ENCODE measurements at places on chromosomes 7 and 10. TPM values are rescaled to one million over a fixed set of nuclear protein-coding genes. Genes with fewer than 3 reads are reported as not detected.

DNA sequence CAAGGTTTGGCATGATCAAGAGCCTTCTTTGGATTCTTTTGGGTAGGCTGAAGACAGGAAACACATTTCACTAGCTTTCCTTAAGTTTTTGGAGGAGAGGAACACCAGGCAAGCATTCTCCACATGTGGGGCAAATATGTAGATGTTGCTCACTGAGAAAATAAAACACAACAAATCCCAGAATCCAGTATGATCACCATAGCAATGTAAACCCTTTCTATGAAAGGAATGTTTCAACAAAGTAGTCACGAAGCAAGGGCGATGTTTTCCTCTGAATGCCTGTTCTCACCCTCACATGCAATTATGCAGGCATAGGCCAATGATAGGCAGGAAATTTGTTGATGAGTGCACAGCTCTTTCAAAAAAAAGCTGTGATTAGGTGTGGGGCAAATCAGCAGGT, 20.5 kb upstream of the CEP41 start:
- H3K27me3 ChIP-seq: no peaks in the 10 kb centered on the region
- no peak overlapping the region for H3K27ac ChIP-seq
- no peaks in the 10 kb centered on the region for H3K36me3 ChIP-seq
- DNase-seq: no peak

- no peaks in the 10 kb centered on the region for H3K36me3 ChIP-seq
- H3K27me3 ChIP-seq: no peaks in the 10 kb centered on the region
- no peak for DNase-seq
- no peak overlapping the region for H3K4me3 ChIP-seq
- no peak overlapping the region for H3K27ac ChIP-seq
Observed at GRCh38 chr7:95619517-95619916, 23.2 kb upstream of the PDK4 start.

GRCh38 chr10:84590327-84591193, 262.2 kb downstream of the CCSER2 start:
- no peaks in the 10 kb centered on the region for H3K27me3 ChIP-seq
- no peaks in the 10 kb centered on the region for H3K4me1 ChIP-seq
- DNase-seq: no peak
- H3K27ac ChIP-seq: no peak overlapping the region
- H3K36me3 ChIP-seq: no peaks in the 10 kb centered on the region
- H3K4me3 ChIP-seq: no peak overlapping the region

- no peak overlapping the region for H3K4me3 ChIP-seq
- no peaks in the 10 kb centered on the region for H3K27me3 ChIP-seq
- no peak for DNase-seq
Observed at GRCh38 chr7:151273651-151274390, 25.3 kb upstream of the SMARCD3 start.

Gene MCMBP
- 28.5 TPM for total RNA-seq

Measured in right atrium auricular region (tissue), 2 donors.